ENCODE measurements at places on chromosomes 16 and 17.

GRCh38 chr16:56891685-56892084 is 26.7 kb downstream of the SLC12A3 start:
- DNase-seq = no peak

- DNase-seq = no peak
Observed at GRCh38 chr16:24909856-24910255, 64.1 kb downstream of the SLC5A11 start.

DNA sequence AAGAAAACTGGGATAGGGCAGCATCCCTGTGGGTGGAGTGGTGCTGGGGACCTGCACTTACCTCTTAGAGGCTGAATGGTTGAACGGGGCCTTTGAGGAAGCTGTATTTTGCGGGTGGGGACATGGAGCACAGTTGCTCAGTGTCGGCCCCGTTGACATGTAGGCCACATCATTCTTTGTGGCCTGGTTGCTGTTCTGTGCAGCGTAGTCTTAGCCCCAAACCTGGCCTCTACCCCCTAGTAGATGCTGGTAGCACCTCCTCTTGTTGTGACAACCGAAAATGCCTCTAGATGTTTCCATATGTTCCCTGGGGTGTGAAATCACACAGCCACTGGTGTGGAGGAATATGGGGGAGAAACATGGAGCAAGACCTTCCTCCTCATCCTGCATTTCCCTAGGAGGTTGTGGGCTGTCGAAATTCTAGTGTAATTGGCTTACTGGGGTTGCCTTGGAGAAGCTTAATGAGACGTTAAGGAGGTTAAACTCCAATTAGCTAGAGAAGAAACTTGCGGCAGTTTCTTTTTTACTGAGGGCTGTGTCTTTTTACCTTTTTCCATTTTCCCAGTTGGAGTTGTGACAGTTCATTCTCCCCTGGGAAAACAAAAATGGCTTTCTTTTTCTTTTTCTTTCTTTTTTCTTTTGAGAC is 9.4 kb downstream of the ABCC1 start:
- DNase-seq = no peak

GRCh38 chr17:75704963-75705875 is 16.0 kb upstream of the ITGB4 start:
- no peak for DNase-seq

GRCh38 chr17:50847566-50847965 is 12.2 kb downstream of the WFIKKN2 start:
- no peak for DNase-seq

GRCh38 chr17:31780483-31780882 is 78.6 kb downstream of the COPRS start:
- peak; percentile 24 for DNase-seq

GRCh38 chr17:72592242-72592966 is 471.6 kb downstream of the SOX9 start:
- DNase-seq = peak; percentile 81

- no peak for DNase-seq
Observed at GRCh38 chr16:1430214-1430758, 592 bp upstream of the PERCC1 start.

DNA sequence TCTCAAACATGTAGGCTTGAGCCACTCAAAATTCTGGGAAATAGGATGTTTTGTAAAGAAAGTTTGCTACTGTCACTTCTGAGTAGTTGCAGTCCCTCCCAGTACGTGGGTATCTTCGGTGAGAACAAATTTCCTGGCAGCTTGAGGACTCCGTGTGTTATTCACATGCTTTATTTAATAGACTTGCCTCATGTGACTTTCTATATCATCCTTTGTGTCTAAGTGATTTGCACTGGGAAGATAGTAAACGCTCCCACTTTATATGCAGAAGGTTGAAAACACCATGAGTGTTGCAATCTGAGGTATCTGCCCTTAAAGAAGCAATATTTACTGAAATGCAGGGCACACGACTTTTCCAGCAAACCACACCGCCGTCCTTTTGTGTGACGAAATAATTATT is 643.7 kb downstream of the MAF start:
- DNase-seq = no peak

DNA sequence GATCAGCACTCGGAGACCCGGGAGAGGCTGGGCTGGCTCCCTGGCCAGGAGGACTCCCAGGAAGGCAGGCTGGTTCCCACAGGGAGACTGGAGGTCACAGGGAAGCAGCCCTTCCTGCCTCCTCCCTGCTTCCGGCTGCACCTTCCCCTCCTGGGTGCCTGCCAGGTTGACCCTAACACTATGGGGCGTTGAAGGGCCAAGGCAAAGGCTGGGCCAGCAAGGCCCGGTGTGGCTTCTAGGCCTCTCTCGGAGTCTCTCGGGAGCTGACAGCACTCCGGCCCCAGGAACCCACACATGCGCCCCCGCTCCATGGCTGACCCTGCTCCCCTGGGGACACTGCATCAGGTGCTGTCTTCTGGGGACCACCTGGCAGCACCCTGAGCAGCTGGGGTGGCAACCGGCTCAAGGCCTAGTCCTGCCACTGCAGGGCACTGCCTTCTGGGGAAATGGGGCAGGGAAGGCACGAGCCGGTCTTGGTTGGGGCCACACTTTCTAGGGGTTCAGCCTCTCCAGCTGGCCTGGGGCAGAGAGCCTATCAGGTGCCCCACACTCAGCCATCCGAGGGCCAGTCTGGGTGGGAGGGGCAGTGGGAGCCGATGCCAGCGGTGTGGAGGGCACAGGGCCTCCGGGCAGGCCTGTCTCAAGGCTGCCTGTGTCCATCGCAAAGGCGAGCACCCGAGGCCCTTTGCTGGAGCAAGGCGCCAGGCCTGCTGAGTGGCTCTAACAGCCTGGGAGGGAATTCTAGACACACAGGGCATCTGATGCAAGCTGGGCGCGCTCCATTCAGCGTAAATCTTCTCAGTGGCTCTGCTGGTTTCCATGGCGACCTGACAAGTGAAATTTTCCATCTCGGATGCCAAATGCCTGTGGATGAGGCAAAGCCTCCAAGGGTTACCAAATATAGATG is 5.6 kb upstream of the MTSS2 start:
- DNase-seq = peak; percentile 100

GRCh38 chr16:50025537-50025931 is 509 bp downstream of the CNEP1R1 start:
- DNase-seq = peak; percentile 12

GRCh38 chr16:35221482-35222185 is 1762.2 kb downstream of the TP53TG3F start:
- DNase-seq = no peak

GRCh38 chr17:74677558-74678466 is 34.9 kb downstream of the CD300LF start:
- peak; percentile 7 for DNase-seq

GRCh38 chr16:48188449-48189102 is 32.8 kb upstream of the ABCC12 start:
- DNase-seq = peak; percentile 3

DNA sequence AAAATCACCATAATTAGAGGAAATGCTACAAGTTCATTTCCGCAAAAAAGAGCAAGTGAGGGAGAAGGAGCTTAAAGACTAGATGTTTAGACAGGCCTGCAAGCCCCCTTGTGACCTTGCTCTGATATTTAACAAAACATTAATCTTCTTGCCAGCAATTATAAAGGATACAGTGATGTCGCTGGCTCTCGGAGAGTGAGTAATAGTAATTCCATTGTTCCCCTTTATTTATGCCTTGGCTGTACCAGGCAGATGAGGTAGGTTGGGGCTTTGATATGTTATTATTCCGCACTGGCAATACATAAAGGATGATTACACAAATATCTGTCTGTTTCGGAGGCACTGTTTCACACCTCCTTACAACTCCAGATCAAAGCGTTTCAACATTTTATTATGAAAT is 204.8 kb upstream of the SALL1 start:
- DNase-seq = no peak

GRCh38 chr16:14289692-14290340 is 218.7 kb downstream of the MRTFB start:
- DNase-seq = peak; percentile 8

DNA sequence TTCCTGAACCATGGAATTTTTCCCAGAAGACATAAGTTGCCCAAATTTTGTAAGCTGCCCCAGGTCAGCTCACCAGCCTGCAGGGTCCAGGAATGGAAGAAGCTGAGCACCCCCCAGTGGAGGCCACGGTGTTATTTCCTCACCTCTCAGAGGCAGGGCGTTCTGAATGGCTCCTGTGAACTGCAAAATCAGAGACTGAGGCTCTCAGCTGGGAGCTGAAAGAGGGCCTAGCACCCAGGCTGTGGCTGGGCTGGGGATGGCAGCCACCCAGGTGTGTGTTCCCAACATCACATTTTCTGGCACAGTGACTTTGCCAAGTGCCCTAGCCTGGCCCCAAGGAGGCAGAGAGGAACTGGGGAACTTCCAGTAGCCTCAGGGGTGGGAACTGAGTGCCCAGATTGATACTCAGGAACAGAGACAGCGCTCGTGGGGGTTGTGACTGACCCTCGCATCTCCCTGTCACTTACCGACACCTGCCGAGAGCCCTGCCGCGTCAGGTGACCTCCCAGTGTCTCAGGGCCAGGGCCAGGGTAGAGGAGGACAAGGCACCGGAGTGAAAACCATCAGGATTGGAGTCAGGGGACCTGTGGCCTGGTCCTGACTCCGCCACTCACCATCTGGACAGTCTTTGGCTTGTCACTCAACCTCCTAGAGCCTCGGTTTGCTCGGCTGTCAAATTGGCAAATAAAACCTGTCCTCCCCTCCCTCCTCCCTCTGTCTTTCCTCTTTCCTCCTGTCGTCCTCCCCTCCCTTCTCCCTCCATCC is 11.3 kb downstream of the CACNG4 start:
- DNase-seq = no peak

- DNase-seq = peak; percentile 21
Observed at GRCh38 chr16:19860166-19861041, 24.2 kb downstream of the GPRC5B start.

DNA sequence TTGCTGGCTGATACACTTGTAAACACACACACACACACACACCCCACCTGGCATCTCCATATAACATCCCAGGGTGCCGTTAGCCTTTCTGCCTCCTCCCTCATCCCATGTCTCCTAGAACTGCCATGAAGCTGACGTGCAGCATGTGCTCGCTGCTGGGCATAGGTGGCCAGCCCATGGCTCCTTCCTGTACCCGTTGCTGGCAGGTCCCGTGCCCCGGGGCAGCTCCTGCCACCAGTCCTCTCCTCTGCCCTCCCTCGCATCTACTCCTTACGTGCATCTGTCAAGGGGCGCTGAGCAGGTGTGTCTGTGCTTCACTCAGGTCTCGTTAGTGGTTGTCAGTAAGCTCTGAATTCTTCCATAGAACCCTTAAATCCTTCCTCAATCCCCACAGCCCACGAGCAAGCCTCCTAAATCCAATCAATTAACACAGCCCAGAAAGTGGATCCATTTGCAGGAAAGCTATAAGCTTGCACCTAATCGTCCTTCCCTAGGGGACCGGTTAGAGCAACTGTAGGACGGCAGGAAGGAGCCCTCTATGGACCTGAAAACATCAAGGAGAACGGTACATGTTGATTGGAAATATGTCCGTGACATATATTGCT is 218.1 kb upstream of the FOXF1 start:
- DNase-seq = no peak

GRCh38 chr17:80036715-80037477 is 454 bp downstream of the CCDC40 start:
- DNase-seq = no peak

GRCh38 chr17:37513711-37514110 is 24.0 kb downstream of the DUSP14 start:
- no peak for DNase-seq

GRCh38 chr17:41140360-41141131 is at the start of gene KRTAP4-6:
KRTAP4-6 (minus strand) TSS chr17:41140544; CDS start chr17:41140487, 57 bp downstream.
- peak; percentile 95 for DNase-seq

DNA sequence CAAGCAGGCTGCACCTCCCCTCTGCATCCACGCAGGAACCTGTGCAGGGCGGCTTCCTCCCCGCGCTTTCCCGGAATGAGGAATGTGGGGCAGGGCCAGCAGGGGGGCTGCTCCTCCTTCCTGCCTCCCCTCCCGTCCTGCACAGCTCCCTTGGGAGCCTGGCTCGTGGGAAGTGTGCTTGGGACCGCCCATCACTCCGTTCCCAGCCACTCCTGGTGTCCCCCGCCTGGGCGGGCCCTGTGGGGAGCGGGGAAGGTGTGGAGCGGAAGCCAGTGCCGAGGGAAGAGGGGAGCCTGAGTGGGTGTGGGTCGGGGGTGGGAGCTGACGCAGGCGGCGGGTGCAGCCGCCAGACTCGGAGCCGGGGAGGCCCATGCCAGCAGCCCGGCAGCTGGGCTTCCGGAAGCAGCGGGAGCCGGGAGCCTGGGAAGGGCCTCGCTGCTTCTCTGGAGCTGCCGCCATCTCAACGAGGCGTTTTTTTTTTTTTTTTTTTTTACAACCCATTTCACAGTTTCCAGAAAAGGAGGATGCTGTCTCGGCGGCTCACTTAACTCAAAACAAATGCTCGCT is 24.1 kb downstream of the BAHCC1 start:
- DNase-seq = peak; percentile 96

DNA sequence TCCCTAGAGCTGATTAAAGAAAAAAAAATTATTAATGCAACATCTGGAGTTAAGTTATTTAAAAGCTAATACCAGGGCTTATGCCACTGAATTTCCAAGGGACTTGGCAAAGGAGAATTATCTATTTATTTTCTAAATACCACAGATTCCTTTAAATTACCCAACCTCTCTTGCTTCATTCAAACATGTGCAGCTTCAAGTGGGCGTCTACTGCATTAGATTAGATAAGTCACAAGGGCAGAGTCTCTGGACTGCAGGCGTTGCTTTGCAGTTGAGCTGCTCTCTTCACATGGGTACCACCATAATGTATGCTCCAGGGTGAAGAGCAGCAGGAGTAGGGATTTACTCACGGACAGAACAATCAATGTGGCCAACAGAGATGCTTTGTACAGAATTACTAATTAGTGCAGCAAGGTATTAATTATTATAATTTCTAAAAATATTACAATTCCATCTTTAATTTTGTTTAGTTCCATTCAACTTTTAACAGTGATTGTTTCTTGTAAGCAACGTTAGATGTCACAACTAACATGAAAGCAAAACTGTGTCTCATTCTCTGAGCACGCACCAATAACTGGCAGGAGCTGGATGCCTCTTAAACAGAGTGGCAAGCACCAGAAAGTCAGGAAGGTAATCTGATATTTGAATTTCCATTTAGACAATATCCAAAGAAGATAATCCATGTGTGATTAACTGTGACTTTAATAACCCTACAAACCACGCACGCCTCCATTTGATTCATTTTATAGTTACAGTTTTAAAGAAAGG is 214.2 kb downstream of the STX8 start:
- DNase-seq = peak; percentile 93

DNA sequence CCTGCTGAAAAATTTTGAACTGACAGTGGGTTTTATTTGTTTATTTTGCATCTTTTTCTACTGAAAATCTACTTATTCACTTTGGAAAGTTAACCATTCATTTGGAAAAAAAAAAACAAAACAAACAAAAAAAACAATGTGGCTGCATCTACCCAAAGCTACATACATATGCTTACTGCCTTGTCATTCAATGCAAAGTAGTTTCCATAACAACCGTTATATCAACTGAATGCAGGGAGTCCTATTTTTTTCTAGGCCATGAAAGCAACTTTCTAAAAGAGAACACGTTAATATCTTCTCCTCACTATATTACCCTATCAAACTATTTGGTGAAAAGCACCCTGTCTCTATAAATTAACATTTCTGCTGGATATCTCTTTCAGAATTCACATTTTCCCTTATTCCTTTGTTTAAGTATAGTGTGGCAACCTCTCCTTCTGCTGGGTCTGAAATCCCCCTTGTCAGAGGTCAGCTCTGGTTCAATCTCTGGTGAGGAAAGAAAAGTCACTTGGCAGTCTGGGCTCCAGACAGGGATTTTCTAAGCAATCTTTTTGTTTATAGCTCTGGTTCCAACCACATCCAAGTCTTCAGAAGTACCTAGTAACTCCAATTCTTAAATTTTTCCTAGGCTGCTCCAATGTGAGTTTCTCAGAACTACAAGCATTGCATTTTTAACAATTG is 528.4 kb upstream of the TOM1L1 start:
- DNase-seq = no peak

- peak; percentile 91 for DNase-seq
Observed at GRCh38 chr16:4410335-4411075, 5.9 kb downstream of the CORO7 start.

All from AG10803 (cell line).